Central memory CD8-positive, alpha-beta T cell (primary cell): ENCODE measurements at places on chromosomes 12 and 14.

DNA sequence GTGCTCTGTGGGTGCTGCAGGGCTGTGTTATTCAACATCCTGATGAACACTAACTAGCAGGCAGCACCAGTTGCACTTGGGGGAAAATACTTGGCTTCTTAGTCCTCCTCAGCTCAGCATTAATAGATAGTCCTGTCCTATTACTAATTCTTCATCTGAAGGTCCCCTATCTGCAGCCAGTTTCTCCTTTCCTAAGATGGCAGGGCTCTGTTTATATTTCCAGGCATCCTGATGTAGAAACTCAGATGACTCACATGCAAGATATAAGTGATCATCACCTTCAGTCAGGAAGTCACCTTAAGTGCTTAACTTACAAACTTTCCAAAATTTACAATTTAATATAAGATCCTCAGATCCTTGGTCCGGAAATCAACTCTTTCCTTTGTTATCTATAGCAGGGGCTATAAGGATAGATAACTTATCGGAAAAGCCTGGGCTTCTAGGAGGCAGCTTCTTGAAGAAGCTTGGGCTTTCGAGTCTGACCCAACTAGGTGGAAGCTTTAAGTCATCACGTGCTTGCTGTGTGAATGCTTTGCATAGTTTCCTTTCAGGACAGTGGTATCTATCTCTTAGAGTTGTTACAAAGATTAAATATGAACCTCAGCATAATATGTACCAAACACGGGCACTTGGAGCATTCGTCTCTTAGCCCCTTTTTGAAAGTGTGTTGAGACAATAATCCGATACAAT lies 181.0 kb upstream of the GRIP1 start:
- no peaks in the 10 kb centered on the region for H3K4me1 ChIP-seq
- H3K27me3 ChIP-seq: peaks cover 26% of the 10 kb centered on the region
- DNase-seq: no peak
- H3K36me3 ChIP-seq: peaks cover 1% of the 10 kb centered on the region

- peaks cover 2% of the 10 kb centered on the region for H3K36me3 ChIP-seq
- no peak overlapping the region for H3K27ac ChIP-seq
- no peaks in the 10 kb centered on the region for H3K27me3 ChIP-seq
- no peak for DNase-seq
- H3K4me3 ChIP-seq: no peak overlapping the region
Measured at GRCh38 chr14:22047115-22047514, 373.5 kb upstream of the OR4E1 start.

DNA sequence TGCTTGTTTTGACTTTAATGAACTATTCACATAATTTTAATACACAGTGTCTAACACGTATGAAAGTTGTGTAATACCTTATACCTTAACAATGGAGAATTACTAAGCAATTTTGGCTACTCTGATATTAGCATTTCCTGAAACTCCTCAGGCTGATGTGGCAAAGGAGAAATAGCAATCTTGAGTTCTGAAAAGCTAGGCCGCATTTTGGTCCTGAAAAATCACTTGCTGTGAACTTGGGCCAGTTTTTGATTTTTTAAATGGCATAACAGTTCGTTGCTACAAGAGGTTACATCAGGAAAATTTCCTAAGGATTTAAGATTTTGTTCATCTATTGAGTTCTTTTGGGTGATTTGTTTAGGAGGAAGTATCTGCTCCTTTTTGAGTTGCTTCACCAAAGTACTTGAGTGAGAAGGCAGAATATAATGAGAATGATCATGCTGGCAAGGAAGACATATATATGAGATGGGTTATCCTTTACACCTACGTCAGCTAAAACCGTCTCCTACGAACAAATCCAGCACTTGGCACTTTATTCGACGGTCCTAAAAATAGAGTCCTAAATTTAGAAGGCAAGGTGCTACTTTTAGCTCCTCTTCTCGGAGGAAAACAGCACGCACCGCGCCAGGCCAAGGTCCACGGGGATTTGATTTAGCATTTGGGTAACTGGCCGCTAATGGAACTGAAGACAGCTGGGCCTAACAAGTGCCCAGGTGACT lies 32.2 kb downstream of the MIA2 start:
- no peaks in the 10 kb centered on the region for H3K27me3 ChIP-seq
- H3K36me3 ChIP-seq: peaks cover 18% of the 10 kb centered on the region
- DNase-seq: no peak

DNA sequence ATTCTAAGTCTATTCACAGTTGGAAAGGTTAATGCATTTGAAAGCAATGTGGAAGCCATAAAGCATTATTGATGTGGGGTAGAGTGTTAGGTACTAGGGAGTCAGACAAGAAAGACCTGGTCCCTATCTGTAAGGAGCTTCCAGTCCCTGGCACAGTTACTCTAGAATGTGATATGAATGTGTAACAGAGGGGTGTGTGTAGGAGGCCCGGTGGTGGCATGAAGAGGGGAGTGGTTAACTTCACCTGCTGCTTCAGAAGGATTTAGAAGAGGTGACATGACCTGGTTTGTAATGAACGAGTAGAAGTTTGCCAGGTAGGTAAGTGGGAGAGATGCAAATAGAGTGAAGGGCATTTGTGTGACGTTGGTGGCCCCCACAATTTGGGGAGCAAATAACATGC lies 15.1 kb upstream of the GALNT6 start:
- DNase-seq: no peak
- H3K36me3 ChIP-seq: no peaks in the 10 kb centered on the region
- no peak overlapping the region for H3K4me3 ChIP-seq
- H3K4me1 ChIP-seq: no peaks in the 10 kb centered on the region

- no peak overlapping the region for H3K4me3 ChIP-seq
- H3K27ac ChIP-seq: no peak overlapping the region
- no peaks in the 10 kb centered on the region for H3K4me1 ChIP-seq
- DNase-seq: no peak
- no peaks in the 10 kb centered on the region for H3K36me3 ChIP-seq
Measured at GRCh38 chr12:43115441-43116160, 436.4 kb downstream of the ADAMTS20 start.

DNA sequence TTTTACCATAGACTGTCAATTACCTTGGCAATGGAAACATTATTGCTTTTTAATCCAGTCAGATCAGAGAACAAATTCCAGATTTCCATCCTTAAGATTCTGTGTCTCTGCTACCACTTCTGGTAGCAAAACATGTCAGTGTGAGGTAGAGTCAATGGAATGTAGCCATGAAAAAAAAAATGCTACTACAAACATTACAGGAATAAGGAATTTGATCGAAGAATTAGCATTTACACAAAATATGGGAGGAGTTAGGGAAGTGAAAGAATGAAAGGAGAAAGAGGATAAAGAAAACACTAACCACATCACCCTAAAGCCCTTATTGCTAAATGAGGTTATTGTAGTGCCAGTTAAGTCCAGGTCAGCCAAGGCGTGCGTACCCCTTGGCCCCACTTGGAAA lies 9.2 kb downstream of the MED21 start:
- H3K27me3 ChIP-seq: no peaks in the 10 kb centered on the region
- DNase-seq: no peak
- peaks cover 46% of the 10 kb centered on the region for H3K36me3 ChIP-seq

DNA sequence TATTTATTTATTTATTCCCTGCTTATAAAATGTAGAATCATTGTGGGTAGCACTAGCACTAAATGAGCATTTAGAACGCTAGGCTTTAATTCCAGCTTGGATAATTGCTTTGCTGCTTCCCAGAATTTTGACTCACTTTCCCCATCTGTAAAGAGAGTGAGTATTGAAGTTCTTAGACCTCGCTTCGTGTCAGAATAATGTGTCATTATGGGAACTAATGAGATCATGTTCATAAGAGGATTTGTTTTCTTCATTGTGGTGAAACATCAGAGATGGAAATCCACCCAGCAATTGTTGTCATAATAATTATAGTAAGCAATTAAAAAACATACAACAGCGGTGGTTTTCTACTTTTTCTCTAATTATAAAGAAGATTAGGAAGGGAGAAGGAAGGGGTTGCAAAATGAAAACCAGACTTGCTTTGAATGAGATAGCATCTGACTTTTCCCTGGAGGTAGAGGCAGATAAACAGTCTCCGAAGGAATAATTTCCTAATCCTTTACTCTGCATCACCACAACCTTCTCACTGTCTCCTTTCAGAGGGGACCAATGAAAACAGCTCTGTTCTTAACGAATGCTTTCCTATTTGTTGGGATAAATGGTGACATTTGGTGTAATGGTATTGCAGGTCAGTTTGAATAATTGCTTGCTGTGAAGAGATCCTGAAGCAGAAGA lies 86.8 kb upstream of the ARHGAP5 start:
- H3K36me3 ChIP-seq: no peaks in the 10 kb centered on the region
- peaks cover 40% of the 10 kb centered on the region for H3K27me3 ChIP-seq
- H3K4me3 ChIP-seq: no peak overlapping the region
- no peak for DNase-seq
- H3K4me1 ChIP-seq: no peaks in the 10 kb centered on the region

- no peak overlapping the region for H3K4me3 ChIP-seq
- H3K27ac ChIP-seq: no peak overlapping the region
- no peaks in the 10 kb centered on the region for H3K36me3 ChIP-seq
- no peaks in the 10 kb centered on the region for H3K27me3 ChIP-seq
- DNase-seq: no peak
Measured at GRCh38 chr12:129127211-129127610, 273.9 kb downstream of the GLT1D1 start.

DNA sequence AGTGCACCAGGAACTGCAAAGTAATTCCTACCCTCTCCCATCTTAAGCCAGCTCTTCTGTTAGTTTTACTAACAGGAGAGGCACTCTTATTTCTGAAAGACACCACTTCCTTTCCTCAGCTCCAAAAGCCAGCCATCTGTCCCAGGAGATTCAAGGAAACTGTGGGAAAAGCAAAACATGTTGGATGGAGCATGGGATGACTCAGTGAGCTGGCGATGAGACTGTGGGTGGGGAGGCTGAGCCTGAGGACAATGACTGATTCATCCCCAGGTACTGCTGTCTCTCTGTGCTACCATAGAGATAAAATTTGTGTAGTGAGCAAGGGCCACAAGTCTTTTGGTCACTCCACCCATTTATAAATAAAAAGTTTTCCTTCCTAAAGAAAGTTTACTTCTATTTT lies 141.4 kb downstream of the MYRFL start:
- no peaks in the 10 kb centered on the region for H3K27me3 ChIP-seq
- no peak overlapping the region for H3K4me3 ChIP-seq
- peaks cover 5% of the 10 kb centered on the region for H3K36me3 ChIP-seq
- no peak for DNase-seq
- H3K4me1 ChIP-seq: no peaks in the 10 kb centered on the region
- no peak overlapping the region for H3K27ac ChIP-seq

GRCh38 chr14:95471016-95471415 lies 45.4 kb downstream of the SYNE3 start:
- no peak overlapping the region for H3K4me3 ChIP-seq
- H3K27me3 ChIP-seq: no peaks in the 10 kb centered on the region
- H3K36me3 ChIP-seq: peaks cover 30% of the 10 kb centered on the region
- H3K4me1 ChIP-seq: no peaks in the 10 kb centered on the region
- peak overlapping the region; percentile 70 for H3K27ac ChIP-seq

GRCh38 chr12:5817246-5817645 lies 127.8 kb downstream of the ANO2 start:
- H3K4me1 ChIP-seq: no peaks in the 10 kb centered on the region
- peaks cover 37% of the 10 kb centered on the region for H3K27me3 ChIP-seq
- no peaks in the 10 kb centered on the region for H3K36me3 ChIP-seq
- DNase-seq: no peak

DNA sequence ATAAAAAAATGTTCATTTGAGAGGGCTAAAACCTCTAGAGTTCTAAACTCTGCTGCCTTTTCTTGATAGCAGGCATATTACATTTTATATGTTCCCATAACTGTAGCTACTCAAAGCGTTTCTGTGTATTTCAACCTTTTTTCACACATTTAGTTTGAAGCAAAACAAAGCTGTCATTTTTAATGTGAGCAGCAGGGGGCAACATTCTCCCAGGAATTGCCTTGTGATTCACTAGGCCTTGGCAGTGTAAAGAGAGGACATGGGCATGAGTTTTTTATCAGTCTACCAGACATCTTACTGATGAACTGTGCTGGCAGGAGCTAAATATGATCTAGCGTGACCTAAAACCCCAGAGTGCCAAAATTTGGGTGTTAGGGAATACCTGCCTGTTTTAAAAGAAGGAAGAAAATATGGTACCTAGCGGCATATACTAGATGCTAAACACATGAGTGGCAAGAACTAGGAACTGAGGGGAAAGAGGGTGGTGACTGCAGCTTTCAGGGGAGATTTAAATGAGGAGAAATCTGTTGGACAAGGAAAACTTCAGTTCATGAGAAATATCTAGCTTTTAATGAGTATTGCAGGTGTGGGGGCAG lies 65.3 kb downstream of the IFT43 start:
- peak; percentile 43 for DNase-seq
- no peak overlapping the region for H3K27ac ChIP-seq
- peaks cover 2% of the 10 kb centered on the region for H3K36me3 ChIP-seq
- no peaks in the 10 kb centered on the region for H3K4me1 ChIP-seq
- no peak overlapping the region for H3K4me3 ChIP-seq
- H3K27me3 ChIP-seq: no peaks in the 10 kb centered on the region

DNA sequence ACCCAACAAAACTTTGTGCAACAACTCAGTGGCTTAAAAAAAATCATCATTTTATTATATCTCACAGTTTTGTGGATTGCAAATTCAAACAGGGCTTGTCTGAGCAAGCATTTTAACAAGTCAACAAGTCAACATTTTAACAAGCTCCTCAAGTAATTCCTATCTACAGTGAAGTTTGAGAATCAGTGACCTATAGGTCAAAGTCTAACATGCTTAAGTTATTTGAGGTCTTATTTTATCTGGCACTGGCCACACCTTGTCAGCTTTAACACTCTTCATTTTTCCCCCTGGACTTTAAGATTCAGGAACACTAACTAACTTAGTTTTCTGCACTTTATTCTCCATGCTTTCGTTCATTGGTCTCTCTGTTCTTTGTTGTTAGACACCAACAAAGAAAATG lies 71.2 kb upstream of the PELI2 start:
- DNase-seq: no peak
- H3K36me3 ChIP-seq: no peaks in the 10 kb centered on the region
- H3K4me3 ChIP-seq: no peak overlapping the region
- no peaks in the 10 kb centered on the region for H3K4me1 ChIP-seq
- H3K27ac ChIP-seq: no peak overlapping the region

- DNase-seq: no peak
- H3K27me3 ChIP-seq: peaks cover 51% of the 10 kb centered on the region
- no peak overlapping the region for H3K27ac ChIP-seq
- no peaks in the 10 kb centered on the region for H3K36me3 ChIP-seq
- no peak overlapping the region for H3K4me3 ChIP-seq
Measured at GRCh38 chr14:100713705-100714104, 13.0 kb upstream of the DLK1 start.

- no peak for DNase-seq
- no peaks in the 10 kb centered on the region for H3K27me3 ChIP-seq
- H3K27ac ChIP-seq: no peak overlapping the region
- no peaks in the 10 kb centered on the region for H3K4me1 ChIP-seq
- H3K36me3 ChIP-seq: no peaks in the 10 kb centered on the region
Measured at GRCh38 chr12:115623764-115624334, 653.6 kb downstream of the MED13L start.
